ENCODE measurements at places on chromosomes 6 and 20.

GRCh38 chr20:48785256-48785655, 42.5 kb downstream of the PREX1 start:
- no peak for DNase-seq

GRCh38 chr6:145588981-145589380, 146.3 kb downstream of the EPM2A start:
- no peak for DNase-seq

GRCh38 chr6:162864911-162865310, 137.1 kb downstream of the PACRG start:
- DNase-seq: no peak

DNA sequence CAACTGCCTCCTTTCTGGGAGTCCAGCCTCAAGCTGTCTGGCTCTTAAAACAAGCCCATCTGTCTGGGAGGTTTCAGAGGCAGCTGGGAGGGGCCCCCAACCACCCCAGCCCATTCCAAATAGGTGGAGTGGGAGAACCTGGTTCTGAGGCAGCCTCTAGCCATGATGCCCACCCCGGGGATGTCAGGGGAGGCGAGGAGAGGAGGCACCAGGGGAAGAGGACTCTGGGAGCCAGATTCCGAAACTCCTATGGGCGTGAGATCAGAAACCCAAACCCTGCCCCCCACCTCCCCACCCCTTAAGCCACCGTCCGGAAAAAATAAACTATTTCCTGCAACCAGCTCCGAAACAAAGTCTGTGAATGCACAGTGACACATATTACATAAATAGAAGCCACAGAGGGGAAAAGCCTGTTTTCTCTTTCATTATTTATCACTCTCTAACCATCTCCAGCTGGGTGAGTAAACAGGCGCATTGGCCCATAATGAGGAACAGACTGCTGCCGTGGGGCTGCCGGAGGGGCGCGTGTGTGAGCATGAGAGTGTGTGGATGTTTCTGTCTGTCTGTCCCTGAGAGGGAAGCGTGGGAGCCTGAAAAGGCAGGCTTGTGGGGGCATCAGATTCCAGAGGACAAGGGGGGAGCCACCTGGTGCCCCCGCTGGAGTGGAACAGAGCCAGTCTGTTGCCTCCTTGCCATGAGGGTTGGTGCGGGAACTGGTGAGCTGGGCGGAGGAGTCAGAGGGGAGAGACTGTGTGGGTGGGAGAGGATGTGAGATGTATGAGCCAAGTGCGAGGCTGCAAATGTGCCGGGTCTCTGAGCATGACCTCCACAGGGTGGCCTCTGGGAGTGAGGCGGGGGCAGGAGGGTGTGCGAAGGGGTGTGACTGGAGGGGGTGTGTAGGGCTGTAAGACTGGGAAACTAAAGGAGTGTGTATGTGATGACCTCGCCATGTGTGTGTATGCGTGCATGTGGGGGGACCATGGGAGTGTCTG, 14.3 kb upstream of the FOXP4 start:
- no peak for DNase-seq

GRCh38 chr20:7189231-7189630, 421.7 kb downstream of the BMP2 start:
- no peak for DNase-seq

- no peak for DNase-seq
Measured at GRCh38 chr20:20782231-20782630, 69.8 kb upstream of the RALGAPA2 start.

DNA sequence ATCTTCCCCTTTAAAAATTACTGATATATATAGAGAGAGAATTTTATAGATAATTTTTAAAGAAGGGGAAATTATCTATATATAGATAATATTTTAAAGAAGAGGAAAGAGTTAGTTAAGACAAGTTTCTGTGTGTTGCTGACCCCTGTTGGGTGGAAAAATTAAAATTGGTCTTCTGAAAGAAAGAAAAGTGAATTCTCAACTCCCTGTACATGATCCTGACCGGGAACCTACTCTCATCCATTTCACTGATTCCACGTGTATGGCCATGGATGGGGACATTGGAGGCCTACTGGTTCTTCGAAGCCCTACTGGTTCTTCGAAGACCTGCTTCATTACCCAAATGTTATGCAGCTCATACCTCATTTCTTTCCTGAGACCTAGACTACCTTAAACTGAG, 53.0 kb upstream of the TCF21 start:
- no peak for DNase-seq

DNA sequence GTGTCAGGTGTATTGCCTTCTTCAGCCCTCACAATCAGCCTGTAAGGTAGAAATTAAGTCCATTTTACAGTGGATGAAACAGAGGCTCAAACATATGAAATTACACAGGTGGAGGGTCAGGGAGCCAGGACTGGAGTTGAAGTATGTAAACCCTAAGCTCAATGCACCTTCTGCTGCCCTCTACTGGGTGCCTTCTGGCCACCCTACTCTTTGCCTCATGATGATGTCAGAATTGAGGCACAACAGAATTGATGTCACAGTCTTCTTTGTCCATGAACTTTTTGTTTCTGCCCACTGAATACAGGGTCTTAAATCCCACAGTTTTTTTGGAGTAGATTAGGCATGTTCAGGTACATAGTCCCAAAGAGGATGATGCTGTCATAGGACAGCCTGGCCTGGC, 400.8 kb upstream of the CHD6 start:
- no peak for DNase-seq

- no peak for DNase-seq
Measured at GRCh38 chr6:72037006-72037405, 150.7 kb downstream of the RIMS1 start.

- peak; percentile 72 for DNase-seq
Measured at GRCh38 chr6:158718461-158719046, 68.7 kb downstream of the SYTL3 start.
